Ovary (tissue), 10 donors: ENCODE measurements at places on chromosomes 16 and 17. TPM values are rescaled to one million over a fixed set of nuclear protein-coding genes. Genes with fewer than 3 reads are reported as not detected.

DNA sequence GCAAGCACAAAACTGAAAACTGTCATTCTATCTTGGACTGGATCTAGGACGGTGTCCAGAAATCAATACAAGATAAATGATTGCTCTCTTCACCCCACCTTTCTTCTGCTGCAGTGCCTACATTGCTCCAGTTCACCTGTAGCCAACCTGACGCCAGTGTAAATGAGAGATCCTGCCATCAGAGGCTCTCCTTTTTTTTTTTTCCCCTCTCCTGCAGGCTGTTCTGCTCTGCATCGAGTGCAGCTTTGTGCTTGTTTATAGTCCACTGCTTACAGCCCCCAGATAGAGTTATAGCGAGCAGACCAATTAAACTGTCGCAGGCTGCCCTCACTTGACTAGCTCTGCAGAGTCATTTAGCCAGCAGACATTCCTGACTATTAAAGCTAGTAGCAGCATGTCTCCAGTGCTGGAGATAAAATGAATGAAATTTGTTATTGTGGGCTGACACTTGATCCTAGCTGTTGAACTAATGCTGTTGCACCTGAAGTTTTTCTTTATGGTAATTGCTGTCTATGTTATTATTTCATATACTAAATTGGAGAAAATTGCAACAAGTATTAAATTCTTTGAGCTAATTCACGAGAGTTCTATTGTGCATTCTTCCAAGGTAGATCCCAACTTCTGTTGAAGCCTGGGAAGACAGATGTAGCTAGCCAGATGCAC is 257.1 kb downstream of the FTO start:
- H3K27ac ChIP-seq, result no peak overlapping the region
- H3K27me3 ChIP-seq, result no peaks in the 10 kb centered on the region
- no peak overlapping the region for H3K4me3 ChIP-seq
- no peaks in the 10 kb centered on the region for H3K36me3 ChIP-seq

DNA sequence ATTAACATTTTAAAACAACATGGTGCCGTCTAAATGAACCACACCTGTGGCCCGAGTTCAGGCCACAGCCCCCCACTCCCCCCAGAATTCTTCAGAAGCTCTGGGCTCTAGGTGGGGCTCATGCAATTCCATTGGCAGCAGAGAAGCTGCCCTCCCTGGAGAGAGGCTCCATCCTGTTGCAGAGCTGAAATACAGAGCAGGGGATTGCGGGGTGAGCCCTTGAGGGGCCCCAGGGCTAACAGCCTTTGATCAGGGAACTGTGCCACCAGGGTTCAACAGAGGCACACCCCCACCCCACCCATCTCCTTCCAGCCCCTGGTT is 69.3 kb downstream of the ABR start:
- no peaks in the 10 kb centered on the region for H3K36me3 ChIP-seq
- no peak overlapping the region for H3K4me3 ChIP-seq
- DNase-seq, result no peak
- H3K27ac ChIP-seq, result peak overlapping the region; percentile 20

DNA sequence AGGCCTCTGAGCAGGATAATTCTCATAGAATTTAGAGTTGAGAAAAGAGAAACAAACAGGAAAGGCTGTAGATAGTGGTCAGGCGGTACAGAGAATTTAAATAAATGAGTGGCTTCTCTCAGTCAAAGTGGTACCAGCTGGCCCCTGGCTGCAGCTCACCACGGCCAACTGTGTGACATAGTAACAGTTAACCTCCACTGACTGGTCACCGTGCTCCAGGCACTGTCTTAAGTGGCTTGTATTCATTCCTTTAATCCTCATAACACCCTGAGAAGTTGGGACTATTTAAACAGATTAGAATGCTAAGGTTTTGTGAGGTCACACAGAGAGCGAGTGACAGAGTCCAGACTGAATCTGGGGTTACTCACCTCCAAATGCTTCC is 108.9 kb downstream of the GNAO1 start:
- H3K27me3 ChIP-seq, result no peaks in the 10 kb centered on the region
- no peaks in the 10 kb centered on the region for H3K36me3 ChIP-seq
- no peak for DNase-seq
- H3K4me3 ChIP-seq, result no peak overlapping the region
- no peaks in the 10 kb centered on the region for H3K4me1 ChIP-seq

The KRTAP4-1 gene
- polyA plus RNA-seq, result not detected

GRCh38 chr16:88999457-89000206 is 22.6 kb upstream of the CBFA2T3 start:
- H3K4me3 ChIP-seq, result no peak overlapping the region
- no peak overlapping the region for H3K27ac ChIP-seq
- no peak for DNase-seq
- H3K4me1 ChIP-seq, result peaks cover 8% of the 10 kb centered on the region
- H3K36me3 ChIP-seq, result no peaks in the 10 kb centered on the region

- no peak overlapping the region for H3K4me3 ChIP-seq
- no peaks in the 10 kb centered on the region for H3K27me3 ChIP-seq
- H3K36me3 ChIP-seq, result no peaks in the 10 kb centered on the region
- no peaks in the 10 kb centered on the region for H3K4me1 ChIP-seq
These were observed 137.7 kb downstream of the KATNIP start for GRCh38 chr16:27687605-27688004.

GRCh38 chr16:48824271-48824670 is 214.3 kb upstream of the N4BP1 start:
- no peaks in the 10 kb centered on the region for H3K27me3 ChIP-seq
- no peak for DNase-seq
- H3K4me1 ChIP-seq, result no peaks in the 10 kb centered on the region
- H3K36me3 ChIP-seq, result no peaks in the 10 kb centered on the region

The C17orf107 gene
- 1.1 TPM for polyA plus RNA-seq

The SLC16A5 gene
- polyA plus RNA-seq, result 2.0 TPM

DNA sequence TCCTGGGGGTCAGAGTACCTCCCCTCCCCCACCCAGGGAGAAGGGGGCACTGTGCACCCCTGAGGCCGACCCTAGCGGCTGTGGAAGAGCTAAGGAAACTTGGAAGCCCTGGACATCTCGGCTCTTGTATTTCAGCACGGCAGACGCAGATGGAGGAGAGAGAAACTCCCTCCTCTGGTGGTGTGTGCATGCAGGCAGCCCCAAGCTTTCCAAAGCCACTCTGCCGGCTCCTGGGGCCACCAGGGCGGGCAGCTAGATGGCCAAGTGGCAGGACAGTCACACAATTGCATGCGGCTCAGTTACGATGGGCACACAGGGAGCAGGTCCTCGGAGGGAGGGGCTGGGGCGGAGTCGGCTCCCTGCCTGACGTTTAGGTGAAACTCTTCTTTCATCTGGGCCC is 195.5 kb downstream of the RBFOX3 start:
- no peaks in the 10 kb centered on the region for H3K36me3 ChIP-seq
- H3K4me3 ChIP-seq, result no peak overlapping the region
- H3K27ac ChIP-seq, result no peak overlapping the region
- no peak for DNase-seq

GRCh38 chr17:62827746-62828485 is 19.8 kb upstream of the MARCHF10 start:
- H3K27ac ChIP-seq, result no peak overlapping the region
- no peaks in the 10 kb centered on the region for H3K4me1 ChIP-seq
- no peak overlapping the region for H3K4me3 ChIP-seq
- no peaks in the 10 kb centered on the region for H3K27me3 ChIP-seq
- DNase-seq, result no peak
- no peaks in the 10 kb centered on the region for H3K36me3 ChIP-seq

The SDR42E1 gene
- 0.88 TPM for polyA plus RNA-seq

- no peak overlapping the region for H3K27ac ChIP-seq
- no peaks in the 10 kb centered on the region for H3K27me3 ChIP-seq
- H3K4me3 ChIP-seq, result no peak overlapping the region
- no peaks in the 10 kb centered on the region for H3K36me3 ChIP-seq
These were observed 2.0 kb downstream of the ADGRG1 start for GRCh38 chr16:57630407-57630797.

DNA sequence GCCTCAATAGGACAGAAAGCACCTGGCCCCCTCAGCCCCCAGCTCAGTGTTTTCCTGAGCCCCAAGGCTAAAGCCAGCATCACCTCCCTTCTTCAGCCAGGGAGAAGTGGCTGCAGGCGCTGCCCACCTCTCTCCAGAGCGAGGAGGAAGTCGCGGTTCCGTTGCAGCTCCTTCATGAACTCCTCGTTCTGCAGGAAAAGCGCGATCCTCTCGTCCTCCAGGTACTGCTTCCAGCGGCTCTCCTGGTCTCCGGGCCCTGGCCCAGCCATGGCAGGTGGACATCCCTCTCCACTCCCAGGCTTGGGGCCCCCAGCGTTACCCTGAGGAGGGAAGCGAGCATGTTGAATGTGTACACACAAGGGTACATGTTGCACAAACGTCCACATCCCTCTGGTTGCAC is 22.7 kb upstream of the MRPS23 start:
- H3K36me3 ChIP-seq, result no peaks in the 10 kb centered on the region
- DNase-seq, result no peak
- no peak overlapping the region for H3K27ac ChIP-seq
- no peak overlapping the region for H3K4me3 ChIP-seq

GRCh38 chr17:48626245-48627117 is at the start of gene HOXB9:
Gene HOXB9 (minus strand): TSS chr17:48626358. CDS start chr17:48626269, 89 bp downstream.
- no peaks in the 10 kb centered on the region for H3K36me3 ChIP-seq
- peaks cover 2% of the 10 kb centered on the region for H3K4me1 ChIP-seq
- peaks cover 5% of the 10 kb centered on the region for H3K27me3 ChIP-seq
- no peak for DNase-seq
- peak within 1 kb of the TSS; percentile 33 for H3K4me3 ChIP-seq

DNA sequence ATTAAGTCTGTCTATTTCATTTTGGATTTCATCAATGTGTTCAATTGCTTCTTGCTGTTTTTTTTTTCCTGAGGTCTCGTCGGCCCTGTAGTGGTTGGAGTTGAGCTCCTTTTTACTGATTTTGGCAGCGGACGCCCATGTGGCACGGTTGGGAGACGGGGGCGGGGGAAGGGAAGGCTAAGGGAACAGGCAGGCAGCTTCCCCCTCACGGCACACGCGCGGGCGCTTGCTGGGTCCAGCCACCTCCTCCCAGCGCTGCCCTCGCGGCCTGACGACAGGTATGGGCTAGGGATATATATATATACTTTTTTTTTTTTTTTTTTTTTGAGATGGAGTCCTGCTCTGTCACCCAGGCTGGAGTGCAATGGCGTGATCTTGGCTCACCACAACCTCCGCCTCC is 11.4 kb downstream of the HSF5 start:
- DNase-seq, result no peak
- no peaks in the 10 kb centered on the region for H3K4me1 ChIP-seq
- no peak overlapping the region for H3K4me3 ChIP-seq
- no peaks in the 10 kb centered on the region for H3K27me3 ChIP-seq

DNA sequence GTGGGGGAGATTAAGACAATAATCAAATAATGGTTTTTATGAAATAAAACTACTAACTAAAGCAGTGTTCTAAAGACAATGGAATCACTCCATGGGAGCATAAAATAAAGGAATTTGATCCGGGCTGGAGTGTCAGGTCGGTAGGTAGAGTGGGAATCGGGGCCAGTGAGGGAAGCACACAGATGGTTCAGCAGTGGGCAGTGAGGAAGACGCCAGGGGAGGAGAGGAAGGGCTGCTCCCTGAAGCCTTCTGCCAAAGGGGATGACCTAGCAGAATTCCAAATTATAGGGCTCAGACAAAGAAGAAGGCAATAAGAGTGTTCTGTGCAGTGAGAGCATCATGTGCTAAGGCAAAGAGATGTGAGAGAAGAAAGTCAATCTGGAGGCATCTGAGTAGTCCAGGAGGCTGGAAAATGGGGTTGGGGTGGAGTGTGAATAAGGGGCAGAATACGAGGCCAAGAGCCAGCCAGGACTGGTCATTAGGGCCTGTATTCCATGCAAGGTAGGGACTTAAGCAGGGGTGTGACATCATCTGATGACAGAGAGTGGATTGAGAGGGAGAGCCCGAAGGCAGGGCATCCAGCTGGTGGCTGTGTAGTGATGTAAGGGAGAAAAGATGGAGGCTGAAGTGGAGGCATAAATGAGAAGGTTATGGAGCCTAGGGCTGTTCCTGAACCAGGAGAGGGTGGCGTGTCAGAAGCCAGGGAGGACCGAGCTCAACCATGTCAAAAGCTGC is 137.6 kb downstream of the COPRS start:
- no peak for DNase-seq
- no peaks in the 10 kb centered on the region for H3K27me3 ChIP-seq
- no peak overlapping the region for H3K27ac ChIP-seq
- no peaks in the 10 kb centered on the region for H3K36me3 ChIP-seq
- peaks cover 9% of the 10 kb centered on the region for H3K4me1 ChIP-seq
- no peak overlapping the region for H3K4me3 ChIP-seq

The PRSS27 gene
- polyA plus RNA-seq, result 1.3 TPM

DNA sequence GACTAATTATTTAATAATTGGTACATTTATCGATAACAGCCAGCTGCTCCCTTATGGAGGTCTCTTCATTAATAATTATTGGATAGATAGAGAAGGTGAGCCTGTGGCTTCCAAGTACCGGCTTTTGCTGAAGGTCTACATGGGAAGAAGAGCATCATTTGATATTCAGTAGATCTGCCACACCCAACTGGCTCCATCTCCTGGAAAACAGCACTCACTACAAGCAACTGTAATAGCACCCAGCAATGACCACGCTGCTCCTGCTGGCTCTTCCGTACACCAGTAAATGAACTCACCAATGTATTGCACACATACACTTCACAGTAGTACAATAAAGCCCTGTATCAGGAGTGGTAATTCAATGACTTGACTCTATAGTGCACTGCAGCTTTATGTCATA is 19.5 kb downstream of the MARVELD3 start:
- DNase-seq, result no peak
- no peaks in the 10 kb centered on the region for H3K4me1 ChIP-seq
- no peak overlapping the region for H3K27ac ChIP-seq
- H3K4me3 ChIP-seq, result no peak overlapping the region
- no peaks in the 10 kb centered on the region for H3K36me3 ChIP-seq
- H3K27me3 ChIP-seq, result no peaks in the 10 kb centered on the region

GRCh38 chr17:47816947-47817346 is 4.6 kb downstream of the OSBPL7 start:
- no peak overlapping the region for H3K27ac ChIP-seq
- H3K4me1 ChIP-seq, result peaks cover 6% of the 10 kb centered on the region
- H3K27me3 ChIP-seq, result no peaks in the 10 kb centered on the region
- no peaks in the 10 kb centered on the region for H3K36me3 ChIP-seq

DNA sequence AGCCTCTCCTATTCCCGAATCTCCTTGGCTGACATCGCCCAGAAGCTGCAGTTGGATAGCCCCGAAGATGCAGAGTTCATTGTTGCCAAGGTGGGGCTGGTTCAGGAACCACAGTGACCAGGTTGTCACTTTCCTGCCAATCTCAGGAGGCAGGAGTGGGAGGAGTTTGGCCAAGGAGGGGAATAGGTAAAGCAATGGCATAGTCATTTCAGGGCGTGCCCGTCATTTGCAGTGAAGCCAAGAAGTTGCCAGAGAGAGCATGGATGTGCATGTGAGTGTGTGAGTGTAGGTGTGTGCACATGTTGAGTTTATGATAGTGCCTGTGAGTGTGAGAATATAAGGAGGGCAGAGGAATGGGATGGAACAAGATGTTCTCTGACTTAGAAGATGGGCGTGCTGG is 14.8 kb downstream of the PSMD3 start:
- no peak overlapping the region for H3K4me3 ChIP-seq
- H3K36me3 ChIP-seq, result no peaks in the 10 kb centered on the region
- H3K27me3 ChIP-seq, result no peaks in the 10 kb centered on the region
- H3K27ac ChIP-seq, result no peak overlapping the region

GRCh38 chr17:48483471-48484131 is 47.2 kb downstream of the HOXB1 start:
- no peaks in the 10 kb centered on the region for H3K36me3 ChIP-seq
- no peaks in the 10 kb centered on the region for H3K4me1 ChIP-seq
- no peak for DNase-seq
